Spleen (tissue), 13 donors: ENCODE measurements at places on chromosomes 5 and 9. TPM values are rescaled to one million over a fixed set of nuclear protein-coding genes. Genes with fewer than 3 reads are reported as not detected.

Gene KCNIP1
- total RNA-seq = 9.0 TPM

Gene CCL27
- not detected for total RNA-seq

Gene FGF10
- total RNA-seq = not detected

Gene COL23A1
- total RNA-seq = 3.5 TPM

Gene OSMR
- total RNA-seq = 74.6 TPM

Gene ABO
- total RNA-seq = 3.9 TPM
